ENCODE measurements at places on chromosomes 1 and 21.

DNA sequence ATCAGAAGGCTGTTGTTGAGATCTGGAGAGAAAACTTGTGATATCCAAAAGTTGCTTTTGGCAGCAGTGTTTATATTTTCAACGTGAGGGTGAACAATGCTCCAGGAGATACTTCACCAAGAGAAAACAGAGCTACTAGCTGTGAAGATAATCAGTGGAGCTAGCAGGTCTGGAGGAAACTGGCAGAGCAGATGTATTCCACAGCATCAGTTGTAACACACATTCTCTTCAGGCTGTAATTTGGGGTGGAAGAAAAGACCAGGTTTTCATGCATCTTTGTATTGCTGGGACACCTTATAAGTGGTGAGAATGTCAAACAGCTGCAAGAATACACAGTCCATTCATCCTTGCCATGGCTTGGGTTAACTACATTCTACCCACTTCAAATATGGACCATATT is 22.0 kb downstream of the AHCYL1 start:
- no peak for DNase-seq

DNA sequence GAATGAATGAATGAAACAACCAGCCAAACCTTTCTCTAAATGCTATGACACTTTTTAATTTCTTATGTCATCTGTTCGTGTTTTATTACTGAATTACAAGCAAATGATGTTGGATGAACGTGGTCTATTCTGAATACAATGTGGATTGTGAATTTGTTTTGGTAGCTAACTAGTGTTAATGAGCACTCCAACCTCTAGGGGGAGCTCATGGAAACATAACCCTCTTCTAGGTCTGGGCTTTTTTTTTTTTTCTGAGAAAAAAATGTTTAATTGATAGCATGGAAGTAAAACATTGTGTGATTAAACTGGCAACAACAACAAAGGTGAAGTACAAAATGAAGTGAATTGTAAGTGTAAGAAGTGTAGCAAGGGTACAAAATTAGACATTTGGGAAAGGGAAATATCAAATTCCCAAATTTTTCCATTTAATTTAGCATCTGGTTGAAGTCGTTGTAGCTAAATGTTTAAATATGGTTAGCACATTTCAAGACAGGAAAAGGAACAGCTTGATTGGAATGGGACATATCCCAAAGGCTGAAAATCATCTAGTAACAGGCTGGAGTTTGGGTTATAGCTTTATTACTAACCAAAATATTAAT is 42.6 kb upstream of the PTGS2 start:
- no peak for DNase-seq

- no peak for DNase-seq
Observed at GRCh38 chr21:43311301-43311817, 115.6 kb downstream of the SIK1 start.

GRCh38 chr1:97680894-97681293 is 239.9 kb downstream of the DPYD start:
- no peak for DNase-seq

- DNase-seq, result no peak
Observed at GRCh38 chr21:42003051-42003461, 7.1 kb downstream of the ZBTB21 start.

DNA sequence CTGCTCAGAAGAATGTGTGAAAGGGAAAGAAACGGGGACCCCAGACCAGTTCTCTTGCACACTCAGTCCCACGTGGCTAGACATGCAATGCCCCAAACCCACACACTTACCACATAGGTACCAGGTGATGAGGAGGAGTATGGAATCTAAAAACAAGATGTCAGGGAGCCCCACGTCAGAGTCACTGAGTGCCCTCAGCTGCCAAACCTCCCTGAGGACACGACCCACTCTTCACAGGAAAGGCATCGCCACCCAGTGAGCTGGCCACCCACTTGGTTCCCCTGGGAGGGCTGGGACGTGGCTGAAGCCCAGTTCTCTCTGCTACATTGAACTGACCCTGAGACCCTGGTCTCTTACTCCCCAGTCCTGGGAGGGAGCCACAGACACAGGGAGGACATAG is 41.4 kb downstream of the MRPL37 start:
- DNase-seq, result no peak

DNA sequence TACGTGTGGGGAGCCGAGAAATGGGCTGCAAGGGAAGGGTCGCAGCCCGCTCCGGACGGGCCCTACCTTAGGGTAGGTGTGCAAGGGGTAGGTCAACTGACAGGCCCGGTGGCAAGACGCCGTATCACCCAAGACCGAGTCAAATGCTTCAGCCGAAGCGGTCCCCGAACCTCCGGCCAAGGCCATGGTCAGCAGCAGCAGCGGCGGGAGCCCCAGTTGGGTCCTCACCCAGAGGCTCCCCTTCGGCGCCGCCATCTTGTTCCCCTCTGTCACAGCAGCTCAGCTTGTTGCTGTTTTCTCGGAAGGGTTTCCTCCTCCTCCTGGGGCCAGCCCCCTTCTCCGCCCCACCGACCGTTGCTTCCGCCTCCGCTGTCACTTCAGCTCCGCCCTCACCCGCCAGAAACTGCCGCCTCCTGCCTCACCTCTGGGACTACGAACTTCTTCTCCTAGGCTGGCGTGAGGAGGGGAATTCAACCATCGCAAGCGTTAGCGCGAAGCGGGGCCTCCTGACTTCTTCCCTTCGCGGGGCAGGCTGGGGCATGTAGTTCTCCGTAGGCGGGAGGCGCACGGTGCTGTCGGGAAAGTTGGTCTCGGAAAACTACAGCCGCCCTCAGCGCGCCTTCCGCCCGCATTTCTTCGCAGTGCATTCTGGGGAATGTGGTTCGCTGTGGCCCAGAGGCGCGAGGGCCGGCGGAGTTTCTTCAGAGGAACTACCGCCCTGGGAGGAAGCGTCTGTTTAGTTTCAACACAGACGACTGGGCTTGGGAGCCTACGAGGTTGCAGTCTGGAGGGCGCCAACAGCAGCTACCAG is at the start of the genes TCEANC2 and TMEM59:
TCEANC2 (plus strand) TSS at position 675 of the 811 bp plus-strand sequence. CDS start 815 bp downstream, outside the sequence.
TMEM59 (minus strand) TSS at position 271 of the 811 bp plus-strand sequence; CDS start at position 255, 16 bp downstream.
- peak; percentile 97 for DNase-seq

- no peak for DNase-seq
Observed at GRCh38 chr1:22949822-22950331, 22.8 kb downstream of the LACTBL1 start.

GRCh38 chr1:8937701-8938100 is 8.0 kb upstream of the CA6 start:
- no peak for DNase-seq

- no peak for DNase-seq
Observed at GRCh38 chr1:184260382-184260781, 126.4 kb upstream of the C1orf21 start.

DNA sequence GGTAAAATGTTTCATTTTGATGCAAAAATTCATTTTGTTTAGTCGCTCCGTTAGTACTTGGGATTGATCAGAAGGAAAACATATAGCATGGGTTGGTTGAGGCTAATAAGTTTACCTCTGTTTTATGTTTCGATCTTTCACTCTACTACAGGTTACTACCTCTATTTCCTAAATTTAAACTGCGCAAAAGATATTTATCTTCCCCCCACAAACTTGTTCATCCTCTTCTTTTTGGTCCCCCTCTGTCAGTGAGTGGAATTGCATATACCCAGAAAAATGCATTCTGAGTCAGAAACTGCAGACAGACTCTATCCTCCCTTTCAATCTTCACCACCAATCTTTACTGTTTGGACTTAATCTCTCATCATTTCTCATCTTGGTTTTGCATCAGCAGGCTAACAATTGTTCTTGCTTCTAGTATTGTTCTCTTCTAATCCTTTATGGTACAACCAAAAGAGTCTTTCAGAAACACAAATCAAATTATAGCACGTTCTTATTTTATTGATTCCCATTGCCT is 316.0 kb upstream of the ADGRL4 start:
- DNase-seq, result no peak

GRCh38 chr1:111199881-111200801 is at the start of gene DENND2D:
DENND2D (minus strand) TSS chr1:111200646; CDS start chr1:111200459, 187 bp downstream.
- DNase-seq, result no peak

DNA sequence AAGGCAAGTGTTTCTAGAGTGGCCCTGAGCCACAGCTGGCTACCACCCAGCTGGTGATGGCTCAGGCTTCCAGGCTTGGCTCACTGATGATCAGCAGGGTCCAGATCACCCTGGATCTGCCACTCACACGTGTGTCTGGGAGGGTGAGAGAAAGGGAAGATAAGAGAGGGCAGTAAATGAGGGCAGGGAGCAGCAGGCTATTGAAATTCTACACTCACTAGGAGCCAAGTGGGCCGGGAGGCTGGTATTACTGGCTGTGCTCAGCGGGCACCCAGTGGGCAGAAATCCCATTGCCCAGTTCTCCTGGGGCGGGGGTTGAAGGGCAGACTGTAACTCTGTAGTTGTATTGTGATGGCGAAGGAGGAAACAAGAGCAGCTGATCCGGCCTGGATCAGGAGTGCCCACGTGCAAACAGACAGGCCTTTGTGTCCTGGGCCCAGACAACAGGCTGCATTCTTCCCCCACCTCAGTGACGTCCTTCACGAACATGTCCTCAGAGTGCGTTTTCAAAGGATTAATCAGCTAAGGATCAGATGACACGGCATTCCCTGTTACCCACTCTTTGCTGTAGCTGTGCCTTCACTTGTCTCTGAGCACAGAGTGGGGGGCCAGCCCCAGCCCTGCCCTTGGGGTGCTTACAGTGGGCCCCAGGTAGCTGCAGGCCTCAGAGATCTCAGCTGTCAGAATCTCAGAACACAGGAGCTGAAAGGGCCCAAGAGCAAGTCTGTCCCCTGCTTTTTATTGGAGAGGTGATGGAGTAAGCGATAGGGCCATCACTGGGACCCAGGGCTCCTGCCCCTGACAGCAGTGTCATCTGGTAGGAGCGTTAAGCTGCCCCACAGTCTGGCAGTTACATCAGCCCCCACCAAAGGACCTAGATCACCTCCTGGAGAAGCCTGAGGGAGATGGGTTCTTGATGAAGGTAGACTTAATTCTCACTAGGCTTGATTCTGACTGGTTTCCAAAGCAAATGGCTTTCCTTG is 60.5 kb downstream of the ATP1A1 start:
- DNase-seq, result no peak

DNA sequence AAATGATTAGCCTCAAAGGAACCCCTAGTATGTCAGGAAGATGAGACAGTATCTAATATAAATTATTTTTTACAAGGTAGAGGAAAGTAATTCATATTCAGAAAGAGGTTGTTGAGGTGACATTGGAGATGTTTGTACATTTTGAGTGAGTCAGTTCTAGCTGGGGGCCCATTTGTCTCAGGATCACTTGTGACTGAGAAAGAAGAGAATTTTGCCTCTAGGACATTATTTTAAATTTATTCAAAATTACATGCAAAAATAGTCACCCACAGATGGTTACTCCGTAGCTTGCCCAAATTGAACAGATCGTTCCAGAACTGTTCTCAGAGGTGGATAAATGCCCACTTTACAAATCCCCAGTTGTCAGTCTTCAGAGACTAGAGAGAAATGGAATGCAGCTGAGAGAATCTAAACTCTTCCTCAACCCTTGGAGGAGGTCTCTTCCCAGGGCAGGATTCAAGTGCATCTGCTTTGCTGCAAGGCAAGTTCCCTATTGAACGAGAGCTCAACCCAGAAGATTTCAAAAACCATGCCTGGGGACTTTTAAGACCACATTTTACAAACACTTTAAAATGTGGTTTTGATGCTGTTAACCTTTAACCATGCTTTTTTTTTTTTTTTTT is 987.8 kb upstream of the ADAMTS5 start:
- DNase-seq, result no peak

DNA sequence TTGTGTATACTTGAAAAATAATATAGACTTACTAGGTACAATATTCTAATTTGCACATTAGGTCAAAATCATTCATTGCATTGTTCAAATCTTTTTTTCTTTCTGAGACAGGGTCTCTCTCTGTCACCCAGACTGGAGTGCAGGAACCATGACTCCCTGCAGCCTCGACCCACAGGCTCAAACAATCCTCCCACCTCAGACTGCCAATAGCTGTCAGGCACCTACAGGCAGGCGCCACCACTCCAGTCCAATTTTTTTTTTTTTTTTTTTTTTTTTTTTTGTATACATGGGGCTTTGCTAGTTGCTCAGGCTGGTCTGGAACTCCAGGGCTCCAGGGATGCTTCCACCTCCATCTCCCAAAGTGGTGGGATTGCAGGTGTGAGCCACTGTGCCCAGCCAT is 656.9 kb downstream of the KCNT2 start:
- DNase-seq, result no peak

DNA sequence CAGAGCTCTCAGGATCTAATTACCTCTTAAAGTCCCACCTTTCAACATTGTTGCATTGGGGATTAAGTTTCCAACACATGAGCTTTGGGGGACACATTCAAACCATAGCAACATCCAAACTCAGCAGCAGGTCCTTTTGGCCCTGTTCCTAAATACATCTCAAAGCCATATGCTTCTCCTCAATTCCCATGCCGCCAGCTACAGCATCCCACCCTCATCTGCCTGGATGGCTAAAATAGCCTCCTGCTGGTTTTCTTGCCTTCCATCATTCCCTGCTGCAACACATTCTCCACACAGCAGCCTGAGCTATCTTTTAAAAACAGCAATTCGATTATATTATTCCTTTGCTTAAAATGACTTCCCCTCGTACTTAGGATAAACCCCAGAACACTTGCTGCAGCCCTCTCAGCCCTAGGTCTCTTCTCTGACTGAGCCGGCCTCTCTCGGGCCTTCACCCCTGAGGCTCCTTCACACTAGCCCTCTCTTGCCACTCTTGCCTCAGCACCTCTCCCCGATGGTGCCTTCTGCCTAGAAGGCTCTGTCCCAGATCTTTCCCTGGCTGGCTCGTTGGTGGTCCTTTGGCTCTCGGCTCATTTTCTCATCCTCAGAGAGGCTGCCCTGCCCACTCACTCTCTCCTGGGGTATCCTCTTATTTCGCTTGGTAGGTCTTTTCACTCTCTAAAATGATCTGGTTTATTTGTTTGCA is 16.5 kb downstream of the MYBPH start:
- DNase-seq, result no peak

GRCh38 chr1:57473448-57473847 is 49.6 kb upstream of the DAB1 start:
- no peak for DNase-seq

GRCh38 chr1:64090436-64090835 is 113.0 kb upstream of the UBE2U start:
- no peak for DNase-seq

DNA sequence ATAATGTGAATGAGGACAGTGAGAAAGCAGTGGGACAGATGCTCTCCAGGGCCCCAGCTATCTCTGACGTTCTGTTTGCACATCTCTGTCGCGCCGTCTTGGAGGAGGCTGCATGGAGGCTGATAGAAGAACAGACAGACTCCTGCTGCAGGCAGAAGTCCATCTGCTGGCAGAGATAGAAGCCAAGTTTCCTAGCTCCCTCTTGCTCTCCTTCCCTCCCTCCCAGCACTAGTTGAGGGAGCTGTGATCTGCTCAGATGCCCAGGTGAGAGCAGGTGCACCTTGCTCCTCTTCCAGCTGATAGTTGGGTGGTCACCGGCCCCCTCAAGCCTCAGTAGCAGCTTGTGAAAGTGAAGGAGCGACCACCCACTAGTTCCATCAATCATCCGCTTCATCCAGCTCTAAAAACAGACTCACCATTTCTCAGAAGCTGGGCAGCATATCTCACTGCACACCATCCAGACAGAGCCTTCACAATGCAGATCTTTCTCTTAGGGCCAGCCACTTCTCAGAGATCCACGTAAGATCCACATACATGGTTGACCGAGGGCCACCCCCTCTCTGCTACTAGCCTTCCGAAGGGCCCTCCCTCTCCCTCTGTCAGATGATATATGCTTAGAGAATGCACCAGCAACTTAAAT is 12.9 kb downstream of the LRRN2 start:
- no peak for DNase-seq

GRCh38 chr1:195763146-195763906 is 844.9 kb downstream of the KCNT2 start:
- DNase-seq, result no peak

GRCh38 chr1:54408147-54409066 is 2.2 kb upstream of the SSBP3 start:
- DNase-seq, result no peak

GRCh38 chr1:167532964-167533824 is 14.9 kb upstream of the CD247 start:
- DNase-seq, result no peak

All from GOT3 (cell line).